ENCODE measurements at places on chromosomes 6 and 20.

- no peak for DNase-seq
Measured at GRCh38 chr6:15819226-15819625, 156.4 kb upstream of the DTNBP1 start.

- no peak for DNase-seq
Measured at GRCh38 chr6:167768471-167769215, 58.1 kb upstream of the AFDN start.

- no peak for DNase-seq
Measured at GRCh38 chr6:65461121-65461520, 245.9 kb downstream of the EYS start.

DNA sequence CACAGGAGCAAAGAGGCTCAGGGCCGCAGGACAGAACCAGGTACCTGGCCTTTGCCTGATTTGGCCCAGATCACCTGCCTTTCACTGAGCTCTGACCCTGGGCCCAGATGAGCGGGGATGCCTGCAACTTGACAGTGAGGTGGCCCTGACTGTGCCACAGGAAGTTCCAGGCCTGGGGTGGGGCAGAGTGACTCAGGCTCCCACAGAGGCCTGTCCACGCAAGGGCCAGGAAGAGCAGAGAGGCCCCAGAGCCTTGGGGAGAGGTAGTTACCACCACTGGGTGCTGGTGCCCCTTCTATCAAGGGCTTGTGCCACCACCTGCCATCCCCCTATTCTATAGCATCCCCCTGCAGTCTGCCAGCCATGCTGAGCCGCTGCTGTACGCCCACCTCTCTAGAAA is 4.1 kb upstream of the NOL4L start:
- peak; percentile 79 for DNase-seq

DNA sequence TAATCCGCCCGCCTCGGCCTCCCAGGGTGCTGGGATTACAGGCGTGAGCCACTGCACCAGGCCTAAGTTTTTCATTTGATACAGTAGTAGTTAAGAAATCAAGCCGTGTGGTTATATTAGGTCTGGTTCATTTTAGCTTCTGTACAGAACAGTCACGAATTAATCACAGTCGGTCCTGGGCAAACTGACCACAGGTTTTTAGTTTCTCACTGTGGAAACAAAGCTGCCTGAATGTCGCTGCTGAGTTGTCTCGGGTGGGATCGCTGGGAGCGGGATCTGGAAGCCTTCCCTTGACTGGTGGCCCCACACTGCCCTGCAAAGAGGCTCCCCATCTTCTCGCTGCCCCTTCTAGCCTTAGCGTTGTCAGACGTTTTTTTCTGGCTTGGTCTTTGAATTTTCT is 18.6 kb downstream of the UCKL1 start:
- no peak for DNase-seq

- no peak for DNase-seq
Measured at GRCh38 chr6:151071295-151071694, 168.5 kb upstream of the AKAP12 start.

- no peak for DNase-seq
Measured at GRCh38 chr6:108883172-108883571, 35.0 kb downstream of the ARMC2 start.

- no peak for DNase-seq
Measured at GRCh38 chr6:41673704-41674000, 35.4 kb downstream of the MDFI start.

DNA sequence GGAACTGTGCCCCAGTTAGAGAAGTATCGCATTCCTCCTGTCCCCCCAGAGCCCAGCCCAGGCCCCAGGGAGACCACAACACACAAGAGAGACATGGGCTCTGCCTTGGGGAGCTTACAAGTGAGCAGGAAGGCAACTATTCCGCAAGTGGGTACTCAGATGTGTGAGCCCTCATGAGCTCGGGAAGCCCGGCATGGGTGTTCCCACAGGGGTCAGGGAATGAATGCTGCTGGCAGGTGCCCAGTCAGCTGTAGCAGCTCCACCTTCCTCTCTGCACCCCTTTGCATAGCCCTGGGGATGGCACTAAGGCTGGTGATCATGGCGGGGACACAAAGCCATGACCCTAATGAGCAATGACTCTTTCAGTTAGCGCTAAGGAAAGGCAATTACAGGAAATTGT is 194.1 kb downstream of the SYNDIG1 start:
- no peak for DNase-seq

DNA sequence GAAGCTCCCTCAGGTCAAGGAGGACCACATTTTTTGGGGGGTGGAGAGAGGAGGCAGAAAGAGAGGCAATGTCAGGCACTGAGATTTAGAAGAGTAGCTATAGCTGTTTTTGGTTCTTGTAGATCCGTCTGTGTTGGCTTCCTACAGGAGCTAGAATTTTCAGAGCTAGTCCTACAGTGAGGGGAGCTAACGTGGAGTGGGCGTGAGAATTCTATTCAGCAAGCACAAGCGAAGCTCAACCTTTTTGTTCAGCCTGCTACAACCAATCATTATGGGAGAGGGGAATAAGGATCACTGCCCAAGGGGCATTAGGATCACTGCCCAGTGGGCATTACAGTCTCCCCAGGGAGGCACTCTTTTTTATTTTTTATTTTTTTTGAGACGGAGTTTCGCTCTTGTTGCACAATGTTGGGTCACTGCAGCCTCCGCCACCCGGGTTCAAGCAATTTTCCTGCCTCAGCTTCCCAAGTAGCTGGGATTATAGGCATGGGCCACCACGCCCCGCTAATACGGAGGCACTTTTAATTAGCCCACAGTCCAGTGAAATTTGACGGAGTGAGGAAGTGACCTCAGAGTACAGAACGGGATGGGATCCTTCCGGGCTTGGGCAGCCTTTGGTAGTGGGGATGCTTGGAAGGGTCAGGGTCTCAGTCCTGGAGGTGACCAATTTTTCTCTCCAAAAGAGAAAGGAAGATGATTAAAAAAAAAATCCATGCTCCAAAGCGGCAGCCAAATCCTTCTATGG is 1.1 kb upstream of the PANK2 start:
- DNase-seq = peak; percentile 46

DNA sequence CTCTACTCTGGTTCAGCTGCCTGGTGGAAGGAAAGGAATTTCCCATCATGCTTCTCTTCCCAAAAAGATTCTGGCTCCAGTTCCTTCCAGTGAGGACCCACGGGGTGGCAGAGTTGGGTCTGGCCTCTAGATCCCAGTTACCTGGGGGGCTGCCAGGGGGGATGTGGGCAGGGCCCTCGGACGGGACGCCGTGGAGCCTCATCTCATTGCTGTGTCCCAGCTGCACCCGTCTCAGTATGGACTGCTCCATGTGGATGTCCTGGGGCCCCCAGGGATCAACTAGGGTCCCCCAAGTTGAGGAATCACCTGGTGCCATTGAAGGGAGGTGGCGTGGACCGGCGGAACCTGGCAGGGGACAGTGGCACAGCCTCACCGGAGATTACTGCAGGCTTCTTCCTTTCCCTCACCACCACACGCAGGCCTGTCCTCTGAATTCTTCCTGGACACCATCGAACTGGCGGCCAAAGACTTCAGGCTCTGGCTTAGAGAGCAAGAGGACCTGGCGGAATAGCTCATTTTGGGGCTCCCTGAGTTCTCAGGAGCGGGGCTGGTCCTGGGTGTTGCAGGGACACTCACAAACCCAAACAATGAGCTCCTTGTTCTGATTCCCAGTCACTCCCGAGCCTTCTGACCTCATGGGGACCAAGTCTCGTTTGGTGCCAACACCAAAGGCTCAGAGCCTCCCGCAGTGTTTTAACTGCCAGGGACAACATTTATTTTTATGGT is 8.5 kb downstream of the ZBP1 start:
- no peak for DNase-seq

DNA sequence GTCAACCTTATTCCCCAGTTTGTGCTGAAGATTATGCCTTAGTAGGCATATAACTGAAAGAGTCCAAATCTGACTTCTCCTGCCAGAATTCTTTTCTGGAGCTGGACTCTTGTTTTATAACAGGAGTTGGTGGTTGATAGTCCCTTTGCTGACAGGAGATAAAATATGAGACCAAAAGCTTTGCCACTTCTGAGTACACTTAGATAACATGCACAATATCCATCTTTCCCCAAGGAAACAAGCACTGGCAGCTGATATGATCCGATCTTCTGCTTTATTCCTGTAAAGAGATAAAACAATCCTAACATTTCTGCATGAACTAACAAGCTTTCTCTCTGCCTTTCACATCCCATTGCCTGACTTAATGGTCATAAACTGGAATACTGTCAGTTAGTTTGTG is 1265.4 kb upstream of the ADGRB3 start:
- no peak for DNase-seq

DNA sequence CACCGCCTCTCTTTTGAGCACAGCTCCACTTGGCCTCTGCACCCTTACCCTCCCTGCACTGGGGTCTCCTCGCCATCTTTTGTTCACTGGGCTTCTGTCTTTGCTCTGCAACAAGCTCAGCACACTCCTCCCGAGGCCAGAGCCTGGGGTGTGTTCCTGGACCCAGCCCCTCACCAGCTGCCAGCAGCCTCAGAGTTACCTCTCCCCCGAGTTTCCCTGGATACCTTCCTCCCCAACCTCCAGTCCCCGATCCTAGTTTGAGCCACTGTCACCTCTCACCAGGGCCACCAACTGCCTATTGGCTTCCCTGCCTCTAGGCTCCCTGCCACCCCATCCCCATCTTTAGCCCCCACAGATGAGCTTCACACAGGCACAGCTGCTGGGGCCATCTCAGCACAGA is 12.3 kb downstream of the CYP21A2 start:
- DNase-seq = no peak

GRCh38 chr6:6593867-6594468 is 5.4 kb downstream of the LY86 start:
- DNase-seq = no peak

DNA sequence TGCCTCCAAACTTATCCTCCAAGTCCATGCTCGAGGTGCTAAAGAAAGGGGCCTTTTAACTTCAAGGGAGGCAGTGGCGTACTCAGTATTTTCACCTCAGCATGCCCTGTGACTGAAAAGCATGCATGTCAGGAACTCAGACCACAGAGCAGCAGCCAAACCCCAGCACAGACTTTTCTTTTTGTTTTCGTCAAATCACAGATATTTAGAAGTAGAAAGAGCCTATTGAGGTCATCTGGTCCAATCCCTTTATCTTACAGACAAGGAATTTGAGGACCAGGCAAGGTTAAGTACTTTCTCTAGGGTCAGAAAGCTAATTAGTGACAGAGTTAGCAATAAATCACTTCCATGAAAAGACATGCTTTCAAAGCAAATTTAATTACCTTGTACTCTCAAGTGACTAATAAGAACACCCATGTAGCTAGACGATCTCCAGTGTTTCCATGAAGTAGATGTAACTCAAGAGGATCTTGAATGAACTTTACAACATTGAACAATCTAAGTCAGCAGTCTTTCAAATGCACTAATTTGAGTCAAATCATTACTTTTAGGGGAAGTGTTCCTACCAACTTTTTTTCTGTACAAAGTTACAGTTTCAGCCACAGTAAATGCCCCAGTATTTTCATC is 35.9 kb downstream of the MOXD1 start:
- no peak for DNase-seq

- no peak for DNase-seq
Measured at GRCh38 chr6:128493877-128494276, 26.5 kb downstream of the PTPRK start.

DNA sequence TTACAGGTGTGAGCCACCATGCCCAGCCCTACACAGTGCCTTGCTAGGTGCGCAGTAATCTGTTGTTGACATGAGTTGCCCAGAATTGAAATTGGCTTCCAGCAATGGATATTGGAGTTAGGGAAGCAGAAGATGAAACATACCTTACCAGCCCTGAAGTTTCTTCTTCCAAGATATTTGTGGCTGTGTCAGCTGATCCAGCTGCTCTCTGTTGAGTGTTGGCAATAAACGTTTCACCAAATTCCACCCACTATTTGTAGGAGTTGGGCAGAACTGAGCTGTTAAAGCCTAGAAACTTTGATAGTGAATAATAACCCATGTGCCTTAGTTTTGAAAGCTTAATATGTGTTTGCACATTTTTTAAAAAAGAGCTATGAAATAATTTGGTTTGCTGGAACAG is 218.2 kb upstream of the SNX9 start:
- DNase-seq = no peak

DNA sequence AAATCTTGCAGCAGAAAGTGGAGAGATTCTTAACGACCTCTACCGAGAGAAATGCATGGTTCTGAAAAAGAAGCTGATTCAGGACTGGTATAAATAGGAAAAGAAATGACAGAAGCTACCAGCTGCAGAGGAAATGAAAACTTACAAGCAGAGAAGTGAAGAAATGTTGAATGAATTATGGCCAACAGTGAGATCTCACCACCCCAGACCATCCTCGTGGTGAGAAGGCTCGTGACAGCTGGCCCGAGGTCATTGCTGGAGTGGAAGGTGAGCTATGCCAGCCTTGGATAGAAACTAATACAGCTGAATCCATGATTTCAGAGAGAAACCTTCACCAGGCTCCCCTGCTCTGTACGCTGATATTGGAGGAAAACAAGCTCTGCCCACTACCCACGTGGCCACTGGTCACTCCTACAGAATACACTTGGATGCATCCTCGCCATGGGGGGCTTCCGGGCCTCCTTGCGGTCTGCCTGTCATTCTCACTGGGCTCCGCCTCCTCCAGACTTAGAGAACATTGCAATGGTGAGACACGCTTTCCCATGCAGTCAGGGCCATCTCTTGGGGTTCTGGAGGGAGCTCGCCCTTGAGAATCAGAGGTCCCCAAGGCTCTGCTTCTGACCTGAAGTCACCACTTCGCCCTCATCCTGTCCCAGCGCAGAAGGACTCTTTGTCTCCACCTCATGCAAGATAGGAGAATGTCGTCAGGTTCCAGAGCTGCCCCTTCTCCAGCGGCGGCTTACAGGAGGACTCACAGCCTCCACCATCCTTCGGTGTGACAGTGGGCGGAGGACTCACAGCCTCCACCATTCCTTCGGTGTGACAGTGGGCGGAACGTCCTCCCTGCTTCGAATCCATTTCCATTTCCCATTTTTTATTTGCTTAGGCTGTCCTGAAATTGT is 10.6 kb upstream of the TUBB2B start:
- DNase-seq = peak; percentile 53

DNA sequence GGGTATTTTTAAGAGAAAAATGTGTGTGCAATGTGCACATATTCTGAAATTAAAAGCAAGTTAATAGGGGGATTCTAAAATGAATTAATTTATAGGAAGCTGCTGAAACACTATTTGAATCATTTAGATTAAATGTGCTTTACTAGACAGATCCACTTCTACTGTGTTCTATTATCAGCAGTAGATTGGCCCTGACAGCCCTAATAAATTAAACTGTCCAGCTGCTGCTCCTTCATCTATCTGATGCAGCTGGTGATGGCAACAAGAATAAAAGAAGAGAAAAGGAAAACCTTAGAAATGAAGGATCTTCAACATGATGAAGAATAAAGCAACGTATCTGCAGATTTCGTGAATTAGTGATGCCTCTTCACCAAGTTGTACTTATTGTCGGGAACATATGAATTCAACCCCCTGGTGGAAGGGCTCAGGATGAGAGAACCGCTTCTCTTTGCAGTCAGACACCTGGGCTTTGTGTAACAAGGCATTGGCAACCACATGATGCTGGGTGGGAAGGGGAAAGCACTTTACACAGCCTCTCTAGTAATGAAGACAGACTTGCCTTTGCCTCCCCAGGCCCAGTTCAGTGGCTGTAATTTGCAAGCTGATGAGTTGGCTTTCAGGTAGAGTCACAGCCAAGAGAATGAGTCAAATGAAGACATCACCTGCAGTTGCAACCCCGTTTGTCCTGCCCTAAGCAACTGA is 94.4 kb downstream of the LAMP5 start:
- no peak for DNase-seq

GRCh38 chr6:99689916-99690685 is 83.5 kb downstream of the PRDM13 start:
- DNase-seq = no peak

Data from suppressor macrophage treated with lipopolysaccharide for 1 hour (primary cell).